ENCODE measurements at places on chromosomes 1 and 21.

DNA sequence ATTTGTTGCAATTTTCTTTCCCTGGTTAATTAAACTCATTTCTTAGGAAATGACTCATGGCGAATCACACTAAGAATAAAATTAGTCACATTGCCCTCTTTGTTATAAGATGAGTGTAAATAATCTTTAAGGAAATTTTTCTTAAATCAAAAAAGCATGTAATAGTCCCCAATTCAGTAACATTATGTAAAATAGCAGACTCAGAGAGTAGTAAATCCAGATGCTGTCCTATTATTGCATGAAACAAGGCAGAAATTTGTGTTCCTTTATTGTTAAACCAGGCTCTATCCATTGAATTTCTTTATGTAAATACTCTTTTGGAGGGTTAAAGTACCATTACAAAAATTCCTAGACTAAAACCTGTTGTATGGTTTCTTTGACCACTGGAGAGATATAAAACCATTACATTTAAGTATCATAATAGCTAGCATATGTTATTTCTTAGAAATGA is 154.5 kb upstream of the C1orf87 start:
- no peak for DNase-seq

DNA sequence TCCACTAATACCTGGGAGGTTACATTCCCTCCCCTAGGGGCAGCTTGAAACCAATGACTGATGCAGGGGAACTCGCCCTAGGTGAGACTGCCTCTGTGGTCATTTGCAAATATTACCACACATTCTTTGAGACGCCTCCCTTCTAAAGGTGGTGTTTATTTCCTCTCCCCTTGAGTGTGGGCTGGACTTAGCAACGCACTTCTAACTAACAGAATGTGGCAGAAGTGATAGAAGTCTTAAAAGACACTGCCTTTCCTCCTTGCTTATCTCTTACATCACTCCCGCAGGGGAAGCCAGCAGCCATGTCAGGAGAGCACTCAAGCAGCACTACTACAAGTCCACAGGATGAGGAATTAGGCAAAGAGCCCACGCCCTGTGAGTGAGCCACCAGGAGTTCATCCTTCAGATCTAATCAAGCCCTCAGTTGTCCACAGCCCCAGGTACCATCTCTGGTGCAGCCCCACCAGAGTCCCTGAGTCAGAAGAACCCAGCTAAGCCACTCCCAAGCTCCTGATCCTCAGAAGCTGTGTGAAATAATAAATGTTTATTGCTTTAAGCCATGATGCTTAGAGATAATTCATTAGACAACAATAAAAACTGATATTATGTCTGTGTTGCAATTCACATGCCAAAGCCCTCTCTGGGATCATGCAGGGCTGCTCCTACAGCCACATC is 14.8 kb upstream of the MATN1 start:
- no peak for DNase-seq

DNA sequence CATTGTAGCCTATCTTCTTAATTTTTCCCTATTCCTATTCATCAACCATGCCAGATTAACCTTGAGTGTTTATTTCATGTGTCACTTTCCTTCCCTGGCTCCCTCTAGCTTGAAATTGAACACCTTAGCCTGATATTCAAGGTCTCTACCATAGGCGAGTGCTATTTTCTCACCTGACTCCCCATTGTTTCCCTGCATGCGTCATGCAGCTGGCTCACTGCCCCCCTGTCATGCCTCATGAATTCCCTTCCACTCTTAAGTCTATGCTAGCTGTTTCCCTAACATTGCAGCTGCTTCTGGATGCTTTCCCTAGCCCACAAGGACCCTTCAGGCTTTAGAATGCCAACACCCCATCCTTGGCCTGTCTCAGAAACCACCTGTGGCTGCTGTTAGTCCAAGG is 56.7 kb upstream of the CD1D start:
- no peak for DNase-seq

DNA sequence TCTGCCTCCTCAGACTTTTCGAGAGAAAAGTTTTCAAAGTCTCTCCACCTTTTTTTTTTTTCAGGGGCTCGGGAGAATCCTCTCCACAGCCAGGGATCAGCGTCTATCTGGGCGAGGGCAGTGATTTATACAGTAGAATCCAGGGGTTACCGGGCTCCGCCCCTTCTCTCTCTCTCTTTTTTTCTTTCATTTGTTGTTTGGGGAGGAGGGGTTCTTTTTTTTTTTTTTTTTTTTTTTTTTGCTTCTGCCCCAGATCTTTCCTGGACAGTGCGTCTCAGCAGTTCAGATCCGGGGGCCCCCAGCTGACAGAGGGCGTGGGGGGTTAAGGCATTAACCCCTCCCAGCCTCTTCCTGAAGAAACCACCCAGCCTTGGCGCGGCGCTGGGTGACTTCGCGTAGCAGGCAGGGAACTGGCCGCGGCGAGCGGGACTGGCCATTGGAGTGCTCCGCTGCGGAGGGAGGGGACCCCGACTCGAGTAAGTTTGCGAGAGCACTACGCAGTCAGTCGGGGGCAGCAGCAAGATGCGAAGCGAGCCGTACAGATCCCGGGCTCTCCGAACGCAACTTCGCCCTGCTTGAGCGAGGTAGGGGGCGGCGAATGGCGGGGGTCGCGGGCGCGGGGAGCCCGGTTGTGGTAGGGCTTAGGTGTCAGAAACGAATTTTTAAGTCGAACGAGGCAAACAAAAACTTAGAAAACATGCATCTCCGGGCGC is at the start of gene S1PR1:
S1PR1 (plus strand) TSS at position 504 of the 713 bp plus-strand sequence. CDS start 1,966 bp downstream, outside the sequence.
- DNase-seq, result no peak

DNA sequence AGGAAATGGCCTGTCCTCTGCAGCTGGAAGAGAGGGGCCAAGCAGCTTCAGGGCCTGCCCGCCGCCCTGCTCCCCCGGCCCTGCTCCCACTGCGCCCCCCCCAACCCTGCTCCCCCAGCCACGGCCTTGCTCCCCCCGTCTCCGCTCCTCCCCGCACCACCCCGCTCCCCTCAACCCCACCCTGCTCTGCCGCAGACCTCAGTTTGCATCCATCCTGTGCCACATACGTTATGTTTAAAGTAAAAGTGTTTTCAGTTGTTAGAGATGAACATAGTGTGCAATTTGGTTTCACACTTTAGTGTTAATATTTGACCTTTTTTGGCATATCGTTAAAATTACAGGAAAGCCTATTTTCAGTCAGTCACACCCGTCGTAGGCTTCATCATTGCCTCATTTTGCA is 34.1 kb upstream of the DIP2A start:
- DNase-seq, result no peak

- DNase-seq, result no peak
These were observed 21.8 kb downstream of the DHRS3 start for GRCh38 chr1:12596007-12596821.

DNA sequence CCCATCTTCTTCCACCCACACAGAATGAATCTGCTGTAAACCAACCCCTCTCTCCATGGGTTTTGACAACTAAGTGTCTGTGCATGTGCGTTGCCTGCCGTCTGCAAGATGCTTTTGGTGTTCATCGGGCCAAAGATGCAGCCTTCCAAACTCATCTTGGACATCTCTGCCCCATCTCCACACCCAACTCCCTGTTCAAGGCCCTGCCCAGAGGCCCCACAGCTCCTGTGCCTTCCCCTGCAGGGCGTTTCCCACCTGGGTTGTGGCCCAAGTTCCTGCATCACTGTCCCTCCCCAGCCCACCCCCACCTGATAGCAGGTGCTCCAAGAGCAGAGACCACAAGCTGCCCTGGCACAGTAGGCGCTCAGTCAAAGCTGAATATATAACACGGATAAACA is 103.2 kb downstream of the BCAR3 start:
- DNase-seq, result no peak

DNA sequence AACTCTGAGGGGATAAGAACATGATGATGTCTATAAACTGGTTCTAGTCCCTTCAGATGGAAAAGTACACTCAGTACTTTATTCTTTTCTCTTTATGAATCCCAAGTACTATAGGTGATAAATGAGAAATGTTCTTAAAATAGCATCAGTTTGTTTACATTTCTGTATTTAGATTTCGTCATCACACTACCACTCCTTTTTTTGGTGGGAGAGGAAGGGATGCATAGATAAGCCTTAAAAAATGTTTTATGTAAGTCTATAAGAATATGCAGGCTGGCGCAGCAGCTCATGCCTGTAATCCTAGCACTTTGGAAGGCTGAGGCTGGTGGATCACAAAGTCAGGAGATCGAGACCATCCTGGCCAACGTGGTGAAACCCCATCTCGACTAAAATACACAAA is 144.8 kb downstream of the USP25 start:
- DNase-seq, result no peak

DNA sequence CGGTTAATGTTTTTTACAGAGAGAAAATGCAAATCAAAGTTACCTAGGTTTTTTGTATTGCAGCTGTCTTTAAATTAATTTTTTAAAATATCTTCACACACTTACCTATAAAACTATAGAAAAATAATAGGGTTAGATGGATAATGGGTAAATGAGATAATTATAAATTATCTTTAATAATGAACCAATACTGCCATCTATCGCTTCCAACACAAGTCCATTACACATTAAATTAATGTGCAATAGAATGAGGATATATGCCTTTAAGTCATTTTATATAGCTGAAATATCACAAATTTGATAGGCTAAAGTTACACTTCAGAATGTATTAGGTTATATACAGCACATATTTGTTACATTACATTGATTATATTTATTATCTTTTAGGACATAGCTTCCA is 2212.8 kb downstream of the MRPL39 start:
- no peak for DNase-seq

DNA sequence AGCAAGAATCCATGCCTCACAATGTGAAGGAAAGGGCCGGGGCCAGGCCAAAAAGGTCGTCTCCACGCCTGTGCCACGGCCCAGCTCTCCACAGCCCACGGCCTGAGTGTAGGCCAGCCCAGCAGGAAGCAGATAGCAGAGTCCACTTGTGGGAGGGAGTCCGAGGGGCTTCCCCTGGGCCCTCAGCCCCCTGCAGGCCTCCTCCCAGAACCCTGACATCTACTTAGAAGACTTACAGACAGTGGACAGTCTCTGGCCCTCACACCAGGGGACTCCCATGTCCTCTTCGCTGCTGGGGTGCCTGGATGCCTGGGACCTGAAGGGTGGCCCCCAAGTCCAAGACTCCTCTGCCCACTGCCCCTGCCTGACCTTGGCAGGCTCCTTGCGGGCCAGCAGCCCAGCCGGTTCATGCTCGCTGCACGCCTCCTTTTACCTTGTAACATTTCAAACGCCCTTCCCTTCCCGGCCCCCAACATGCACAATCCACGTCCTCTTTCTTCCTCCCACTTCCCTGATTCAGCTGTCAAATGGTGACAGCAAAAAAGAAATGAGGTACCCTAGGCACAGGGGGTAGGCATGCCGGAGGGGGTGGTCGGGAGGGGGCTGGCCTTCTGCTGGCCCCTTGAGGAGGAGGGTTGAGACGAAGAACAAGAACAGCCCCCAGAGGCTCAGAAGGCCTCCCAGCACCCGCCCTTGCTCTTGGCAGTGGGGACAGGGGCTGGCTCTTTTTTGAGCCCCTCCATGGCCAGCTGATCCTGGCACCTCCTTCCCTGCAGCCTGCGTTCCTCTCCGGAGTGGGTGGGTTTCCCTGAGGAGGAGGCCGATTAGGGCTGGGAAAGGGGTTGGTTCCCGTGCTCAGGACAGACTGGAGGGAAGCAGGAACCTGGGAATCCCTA is 997 bp upstream of the PTPN7 start:
- peak; percentile 71 for DNase-seq

DNA sequence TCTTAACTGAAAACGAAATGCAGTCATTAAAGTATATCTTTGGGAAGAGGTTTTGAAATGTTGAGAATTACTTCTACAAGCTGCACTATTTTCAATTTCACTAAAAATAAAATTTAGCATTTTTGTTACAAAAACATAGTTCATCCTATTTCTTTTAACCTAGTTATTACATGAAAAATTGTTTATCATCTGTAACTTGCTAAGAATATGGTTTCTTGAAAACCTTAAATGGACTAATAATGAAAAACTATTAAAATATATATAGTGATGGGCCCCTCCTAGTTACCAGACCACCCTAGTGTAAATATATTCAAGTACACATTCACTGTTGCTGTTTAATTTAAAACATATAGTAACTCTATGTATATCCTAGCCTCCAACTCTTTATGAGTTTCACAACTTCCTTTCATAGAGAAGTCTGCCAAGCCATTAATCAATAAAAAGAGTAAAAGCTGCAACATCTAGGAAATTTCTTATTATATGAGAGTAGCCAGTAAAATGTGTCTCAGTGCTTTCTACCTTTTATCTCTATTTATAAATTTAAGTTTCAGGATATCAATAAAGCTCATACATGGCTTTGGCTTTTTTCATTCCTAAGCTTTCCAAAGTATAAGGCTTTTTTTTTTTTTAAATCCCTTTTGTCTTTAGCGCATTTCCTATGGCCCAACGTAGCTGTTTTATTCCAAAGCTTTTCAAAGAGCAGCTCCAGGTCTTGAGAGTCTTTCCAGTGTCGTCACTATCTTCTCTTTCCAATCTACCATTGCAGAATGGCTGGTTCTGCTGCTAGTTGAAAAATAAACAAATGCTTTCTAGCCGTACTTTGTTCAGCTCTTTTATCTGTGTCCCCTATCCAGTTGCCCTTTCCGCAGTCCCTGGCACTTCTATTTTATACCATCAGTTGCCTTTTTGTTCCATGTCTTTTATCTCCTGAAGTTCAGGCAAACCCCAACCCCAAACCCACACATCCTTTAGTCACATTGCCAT is 6.5 kb downstream of the IRF2BP2 start:
- peak; percentile 87 for DNase-seq

DNA sequence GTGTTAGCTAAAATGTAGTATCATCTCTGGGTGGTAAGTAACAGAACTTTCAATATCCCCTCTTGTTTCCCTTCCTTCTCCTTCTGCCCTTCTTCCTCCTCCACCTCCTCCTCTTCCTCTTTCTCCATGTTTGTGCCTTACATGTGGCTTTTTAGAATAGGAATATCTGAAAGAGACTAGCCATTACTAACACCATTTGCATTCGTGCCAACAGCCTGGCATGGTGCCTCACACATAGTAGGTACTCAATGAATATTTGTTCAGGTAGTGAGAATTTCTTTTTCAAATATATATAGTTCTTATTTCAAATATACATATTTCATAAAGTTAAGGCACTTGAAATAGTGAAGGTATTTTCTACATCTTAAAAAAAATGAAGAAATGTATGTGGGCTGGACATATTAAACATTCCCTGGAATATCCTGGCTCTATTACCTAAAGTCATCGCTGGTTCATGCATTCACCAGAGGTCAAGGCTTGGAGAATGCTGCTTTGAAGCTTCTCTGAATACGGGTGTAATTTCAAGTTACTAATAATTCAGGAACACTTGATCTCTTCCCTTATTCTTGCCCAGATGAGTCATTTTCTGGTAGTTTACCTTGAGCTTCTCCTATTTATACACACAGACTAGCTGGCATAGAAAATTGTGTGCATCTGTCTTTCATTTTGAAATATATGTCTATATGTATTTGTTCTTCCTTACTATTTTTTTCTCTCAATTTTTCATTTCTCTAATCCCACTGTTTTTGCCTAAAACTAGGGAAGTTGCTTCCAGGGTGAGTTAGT is 319.4 kb downstream of the TGFB2 start:
- DNase-seq, result no peak

- DNase-seq, result peak; percentile 40
These were observed 51.6 kb downstream of the GNG4 start for GRCh38 chr1:235597867-235598553.

- no peak for DNase-seq
These were observed 431.4 kb downstream of the NEGR1 start for GRCh38 chr1:71850936-71851335.

All from OCI-M1 (cell line).